SW 1271 (cell line): ENCODE measurements at places on chromosomes 5 and 9.

DNA sequence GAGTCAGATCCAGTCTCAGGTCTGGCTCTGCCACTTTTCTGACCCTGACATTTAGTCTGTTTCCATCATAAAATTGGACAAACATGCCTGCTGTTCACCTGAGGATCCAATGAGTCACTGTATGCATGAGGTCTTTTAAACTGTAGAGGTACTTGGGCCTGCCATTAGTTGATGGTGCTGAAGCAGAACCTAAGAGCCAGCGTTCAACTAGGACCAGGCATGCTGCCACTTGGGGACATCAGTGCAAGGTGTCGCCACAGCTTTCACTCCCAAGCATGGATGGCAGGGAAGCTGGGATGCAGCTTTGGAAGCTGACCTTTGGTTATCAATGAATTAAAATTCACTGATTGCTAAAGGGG lies 37.1 kb downstream of the NEUROG1 start:
- DNase-seq, result no peak

DNA sequence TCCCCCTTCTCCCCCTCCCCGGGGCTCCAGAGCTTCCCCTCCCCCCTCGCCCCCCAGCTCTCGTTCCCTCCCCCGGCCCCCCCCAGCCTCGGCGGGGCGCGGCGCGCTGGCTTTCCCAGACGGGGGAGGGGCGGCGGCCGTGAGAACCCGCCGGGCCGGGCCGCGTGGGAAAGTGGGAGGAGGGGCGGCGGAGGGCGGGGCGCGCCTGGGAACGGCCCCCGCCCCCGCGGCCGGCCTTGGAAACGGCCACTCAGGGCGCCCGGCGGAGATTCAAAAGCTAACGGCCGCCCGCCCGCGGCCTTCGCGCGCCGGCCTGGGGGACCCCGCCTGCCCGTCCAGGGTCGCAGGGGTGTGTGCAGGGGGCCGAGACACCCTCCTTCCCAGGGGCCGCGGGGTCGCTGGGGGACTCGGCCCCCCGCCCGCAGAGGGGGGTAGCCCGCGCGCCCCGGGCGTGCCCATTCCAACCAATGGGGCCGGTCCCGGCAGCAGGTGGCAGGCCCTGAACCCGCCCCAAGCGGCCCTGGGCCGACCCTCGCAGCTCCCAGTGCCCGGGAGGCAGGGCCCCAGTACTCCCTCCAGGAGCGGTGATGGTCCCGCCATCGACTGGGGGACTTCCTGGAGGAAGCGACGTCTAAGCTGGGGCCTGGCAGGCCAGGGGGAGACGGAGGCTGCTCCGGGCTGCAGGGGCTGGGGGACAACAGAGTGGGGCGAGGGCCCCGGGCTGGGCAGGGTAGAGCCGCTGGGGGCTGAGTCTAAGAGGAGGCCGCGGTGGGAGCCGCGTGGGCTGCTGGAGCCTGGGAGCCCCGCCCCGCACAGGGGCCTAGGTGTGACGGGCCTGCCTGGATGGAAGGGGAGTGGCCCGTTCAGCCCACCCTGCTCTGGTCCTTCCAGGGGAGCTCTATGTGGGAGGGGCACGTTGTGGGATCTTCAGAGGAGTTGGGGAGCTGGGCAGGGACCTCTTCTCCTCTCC lies 14.2 kb upstream of the NRARP start:
- DNase-seq, result no peak

DNA sequence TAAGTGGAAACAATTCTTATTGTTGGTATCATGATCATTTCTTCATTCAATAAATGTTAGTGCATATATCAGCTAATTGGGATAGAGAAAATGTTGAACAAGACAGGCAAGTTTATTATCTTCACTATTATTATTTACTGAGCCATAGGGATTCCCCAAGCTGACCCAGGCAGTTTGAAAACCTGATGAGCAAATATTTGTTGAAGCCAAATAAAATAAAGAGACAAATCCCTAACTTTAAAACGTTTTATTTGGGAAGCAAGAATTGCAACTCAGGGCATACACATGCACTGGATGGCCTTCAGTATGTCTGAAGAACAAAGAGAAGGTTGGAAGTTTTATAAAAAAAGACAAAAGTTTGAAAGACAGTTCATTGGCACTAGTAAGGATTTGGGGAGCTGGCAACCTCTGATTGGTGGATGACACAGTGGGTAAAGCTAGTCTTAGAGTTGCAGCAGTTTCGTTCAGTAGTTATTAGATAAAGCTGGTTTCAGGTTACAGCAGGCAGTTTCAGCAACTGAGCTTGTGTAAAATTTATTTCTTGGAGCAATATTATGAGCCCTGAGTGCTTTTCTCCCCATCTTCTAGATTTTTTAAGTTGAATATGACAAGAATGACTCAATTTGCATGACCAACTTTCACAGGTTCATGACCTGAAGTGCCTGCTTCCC lies 44.7 kb upstream of the PRLR start:
- no peak for DNase-seq

DNA sequence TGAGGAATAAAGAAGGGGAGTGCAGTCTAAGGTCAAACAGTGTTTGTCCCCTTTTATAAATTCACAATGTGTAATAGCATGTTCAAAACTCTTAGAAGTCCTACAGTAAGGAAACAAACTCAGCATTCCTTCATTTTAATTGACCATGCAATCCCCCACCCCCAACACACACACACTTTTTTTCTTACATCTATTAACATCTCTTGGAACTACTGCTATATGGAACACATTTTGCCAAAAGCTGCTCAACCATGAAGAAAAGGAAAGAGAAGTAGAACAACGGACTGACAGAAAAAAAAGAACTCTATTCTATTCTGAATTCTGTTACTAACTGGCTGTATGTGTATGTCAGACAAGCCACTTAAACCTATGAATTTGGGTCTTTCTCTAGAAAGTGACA lies 2.8 kb upstream of the CTNNAL1 start:
- no peak for DNase-seq

DNA sequence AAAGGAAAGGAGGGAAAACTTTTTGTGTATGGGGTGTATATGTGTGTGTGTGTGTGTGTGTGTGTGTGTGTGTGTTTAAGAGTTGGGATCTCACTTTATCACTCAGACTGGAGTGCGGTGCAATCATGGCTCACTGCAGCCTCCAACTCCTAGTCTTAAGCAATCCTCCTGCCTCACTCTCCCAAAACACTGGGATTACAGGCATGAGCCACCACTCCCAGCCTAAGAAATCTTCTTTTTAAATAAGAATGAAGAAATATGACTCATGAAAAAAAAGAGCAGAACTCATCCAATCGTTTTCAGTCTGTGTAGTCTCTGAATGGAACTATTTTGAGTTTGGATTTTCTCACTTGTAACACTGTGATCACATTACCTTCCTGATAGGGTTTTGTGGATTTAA lies 601.5 kb downstream of the ACTL7B start:
- DNase-seq, result no peak

GRCh38 chr9:114313186-114313585 lies 9.7 kb upstream of the ORM1 start:
- no peak for DNase-seq

- no peak for DNase-seq
Observed at GRCh38 chr5:36239370-36240293, 2.1 kb downstream of the NADK2 start.
